ENCODE measurements at places on chromosomes 4 and X. TPM values are rescaled to one million over a fixed set of nuclear protein-coding genes. Genes with fewer than 3 reads are reported as not detected.

DNA sequence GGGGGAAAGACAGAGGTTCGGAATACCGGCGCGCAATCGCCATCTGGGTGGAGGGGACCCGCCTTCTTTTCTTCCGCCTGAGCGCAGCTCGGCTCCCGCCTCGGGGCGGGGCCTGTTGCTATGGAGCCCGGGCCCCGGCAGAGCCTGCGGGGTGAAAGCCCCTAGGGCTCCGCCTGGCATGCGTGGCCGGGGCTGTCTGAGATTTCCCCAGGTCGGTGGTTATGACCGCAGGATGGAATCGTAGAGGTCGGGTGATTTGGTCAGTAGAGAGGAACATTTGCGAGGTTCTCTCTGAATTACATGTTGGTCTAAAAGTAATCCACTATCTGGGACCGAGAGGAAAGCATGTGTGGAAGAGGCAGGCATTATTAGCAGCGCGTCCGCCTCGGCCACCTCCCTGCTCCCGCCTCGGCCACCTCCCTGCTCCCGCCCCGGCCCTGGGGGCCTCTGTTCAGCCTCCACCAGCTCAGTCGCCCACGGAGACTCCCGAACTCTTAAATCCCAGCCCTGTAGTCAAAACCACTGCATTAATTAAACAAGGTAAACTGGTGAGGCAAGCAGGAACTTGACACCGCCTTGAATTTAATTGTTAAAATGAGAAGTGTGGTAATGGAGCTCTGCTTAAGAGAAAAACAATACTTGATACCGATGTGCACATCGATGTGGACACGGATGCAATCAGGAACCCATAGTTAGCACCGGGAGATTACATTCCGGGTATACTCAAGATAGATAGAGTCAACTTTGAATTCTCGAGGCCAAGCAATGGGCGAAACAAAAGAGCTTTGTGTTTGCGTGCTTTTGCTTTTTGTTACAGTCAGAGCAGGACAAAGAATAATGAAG lies 45.2 kb downstream of the TRIM2 start:
- peaks cover 5% of the 10 kb centered on the region for H3K4me1 ChIP-seq
- peak overlapping the region; percentile 53 for H3K4me3 ChIP-seq
- peak overlapping the region; percentile 51 for H3K27ac ChIP-seq
- no peaks in the 10 kb centered on the region for H3K36me3 ChIP-seq
- peak; percentile 73 for DNase-seq
- H3K27me3 ChIP-seq: no peaks in the 10 kb centered on the region

- H3K4me3 ChIP-seq: no peak overlapping the region
- H3K27ac ChIP-seq: no peak overlapping the region
- DNase-seq: no peak
- peaks cover 20% of the 10 kb centered on the region for H3K4me1 ChIP-seq
Measured at GRCh38 chr4:110135523-110135922, 62.9 kb downstream of the ELOVL6 start.

- no peak for DNase-seq
- H3K4me1 ChIP-seq: peaks cover 28% of the 10 kb centered on the region
- H3K27ac ChIP-seq: peak overlapping the region; percentile 88
- H3K27me3 ChIP-seq: no peaks in the 10 kb centered on the region
- no peaks in the 10 kb centered on the region for H3K36me3 ChIP-seq
- peak overlapping the region; percentile 81 for H3K4me3 ChIP-seq
Measured at GRCh38 chr4:8199594-8200301, 658 bp downstream of the SH3TC1 start.

DNA sequence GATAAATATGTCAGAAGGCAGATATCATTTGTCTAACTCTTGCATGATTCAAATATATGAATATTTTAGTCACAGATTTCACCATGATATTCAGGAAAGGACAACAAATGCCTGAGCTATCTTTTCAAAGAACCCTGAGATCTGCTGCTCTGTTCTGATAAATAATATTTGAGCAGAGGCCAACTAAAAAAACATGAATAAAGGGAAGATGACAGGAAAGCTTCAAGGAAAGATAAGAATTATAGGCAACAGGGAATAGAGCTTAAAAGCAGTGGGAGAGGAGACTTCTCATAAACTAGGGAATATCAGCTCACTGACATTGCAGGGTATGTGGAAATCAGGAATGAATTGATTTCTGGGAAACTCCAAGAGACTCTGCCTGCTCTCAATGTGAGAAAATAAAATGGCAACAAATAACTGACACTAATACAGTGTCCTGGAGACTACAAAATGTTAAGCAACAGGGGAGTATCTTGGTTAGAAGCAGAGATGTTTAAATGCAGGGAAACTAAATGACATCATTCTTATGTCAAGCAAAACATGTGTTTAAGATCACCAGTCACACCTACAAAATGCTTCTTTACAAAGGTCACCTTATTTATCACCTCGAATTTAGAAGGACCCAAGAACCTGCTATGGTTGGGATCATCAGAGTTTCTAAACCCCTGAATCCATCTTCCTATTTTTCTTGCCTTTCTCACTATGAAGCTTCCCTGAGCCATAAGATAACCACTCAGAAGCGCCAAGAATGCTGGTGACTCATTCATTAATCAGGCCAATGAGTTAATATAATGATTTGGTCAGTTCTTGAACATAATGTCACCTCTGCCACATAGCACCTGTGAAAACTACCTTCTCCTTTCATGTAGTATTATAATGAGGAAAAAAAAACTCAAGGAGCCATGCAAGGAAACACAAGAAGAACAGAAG lies 78.1 kb downstream of the NDST3 start:
- H3K4me3 ChIP-seq: no peak overlapping the region
- no peak for DNase-seq

GRCh38 chrX:28347476-28347875 lies 239.8 kb upstream of the IL1RAPL1 start:
- H3K27ac ChIP-seq: no peak overlapping the region
- H3K4me1 ChIP-seq: no peaks in the 10 kb centered on the region
- DNase-seq: no peak
- no peak overlapping the region for H3K4me3 ChIP-seq
- no peaks in the 10 kb centered on the region for H3K36me3 ChIP-seq

DNA sequence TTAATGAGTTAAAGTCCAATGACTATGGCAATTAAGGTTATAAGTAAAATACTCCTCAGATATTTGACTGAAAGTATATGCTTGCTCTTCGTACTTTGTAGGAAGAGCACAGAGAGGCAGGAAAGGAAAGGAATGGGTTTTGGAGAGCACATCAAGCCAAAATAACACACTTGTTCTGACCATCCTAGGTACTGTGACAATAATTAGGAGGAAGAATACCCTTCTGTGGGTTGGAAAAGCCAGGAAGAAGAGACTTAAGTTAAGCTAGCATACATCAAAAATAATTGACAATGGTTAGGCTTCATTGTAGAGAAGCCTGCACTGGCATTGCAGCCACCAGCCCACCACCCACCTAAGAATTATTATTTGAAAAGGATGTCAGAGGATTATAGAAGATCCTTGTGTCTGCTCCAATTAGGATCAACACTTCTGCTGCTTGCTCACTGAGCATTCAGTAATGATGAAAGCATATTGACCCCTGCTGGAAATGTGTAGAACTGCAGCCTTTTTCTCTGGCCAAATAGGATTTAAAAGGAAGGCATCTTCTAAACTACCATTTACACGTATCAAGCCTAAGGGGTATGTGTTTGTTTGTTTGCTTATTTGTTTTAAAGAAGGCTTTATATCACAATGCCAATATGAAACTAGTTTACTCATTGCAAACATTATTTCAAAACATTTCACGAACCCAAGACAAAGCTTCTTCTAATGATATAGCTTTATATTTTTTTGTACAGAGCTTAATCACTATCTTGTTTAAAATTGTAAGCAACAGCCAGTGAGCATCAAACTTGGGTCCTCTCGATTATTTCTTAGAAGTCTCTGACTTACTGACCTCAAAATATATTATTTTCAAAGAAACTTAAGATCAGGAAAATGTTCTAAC lies 286.2 kb upstream of the TET2 start:
- H3K27ac ChIP-seq: no peak overlapping the region
- DNase-seq: peak; percentile 49
- H3K4me1 ChIP-seq: no peaks in the 10 kb centered on the region
- no peaks in the 10 kb centered on the region for H3K27me3 ChIP-seq

- H3K27ac ChIP-seq: no peak overlapping the region
- no peaks in the 10 kb centered on the region for H3K36me3 ChIP-seq
- H3K4me1 ChIP-seq: peaks cover 9% of the 10 kb centered on the region
- no peak for DNase-seq
- no peak overlapping the region for H3K4me3 ChIP-seq
Measured at GRCh38 chr4:81667539-81667938, 195.8 kb upstream of the RASGEF1B start.

- H3K4me1 ChIP-seq: peaks cover 43% of the 10 kb centered on the region
- DNase-seq: no peak
- H3K36me3 ChIP-seq: peaks cover 7% of the 10 kb centered on the region
- peak overlapping the region; percentile 86 for H3K4me3 ChIP-seq
Measured at GRCh38 chr4:74098427-74098994, 484 bp downstream of the CXCL2 start.

The SLC34A2 gene
- total RNA-seq: 0.14 TPM

The SHOX gene
- total RNA-seq: not detected

The IL1RAPL1 gene
- 0.33 TPM for total RNA-seq

The CFP gene
- total RNA-seq: 14.1 TPM
